ENCODE measurements at places on chromosomes 7 and 10.

DNA sequence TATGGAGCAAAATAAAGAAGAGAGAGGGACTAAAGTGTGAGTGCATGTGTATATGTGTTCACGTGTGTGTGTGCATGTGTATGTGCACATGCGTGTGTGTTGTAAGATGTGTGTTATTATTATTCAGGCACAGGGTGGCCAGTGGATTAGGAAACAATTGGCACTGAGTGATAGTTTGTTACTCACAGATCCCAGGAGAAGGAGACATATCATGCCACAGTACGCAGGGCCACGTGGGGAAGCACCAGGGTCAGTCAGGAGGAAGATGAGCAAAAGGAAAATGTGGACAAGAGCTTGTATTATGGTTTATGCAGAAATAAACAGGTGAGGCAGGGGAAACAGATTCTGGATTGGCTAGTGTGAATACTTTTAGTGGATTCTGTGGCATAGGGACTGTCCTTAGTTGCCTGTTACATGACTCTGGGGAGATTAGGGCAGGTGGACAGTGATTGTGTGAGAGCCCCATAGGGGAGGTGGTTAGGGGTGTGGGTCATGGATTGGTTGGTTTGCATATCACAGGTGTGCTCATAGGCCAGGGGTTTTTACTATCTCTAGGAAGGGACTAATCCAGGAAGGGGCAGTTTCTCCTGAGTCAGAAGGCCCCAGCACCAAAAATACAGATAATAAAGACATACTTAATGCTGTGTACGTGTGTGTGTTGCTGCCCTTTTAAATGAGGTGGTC, 90.0 kb downstream of the PLXDC2 start:
- no peak for DNase-seq

GRCh38 chr10:59817773-59818172, 64.5 kb upstream of the MRLN start:
- no peak for DNase-seq

- DNase-seq: no peak
Observed at GRCh38 chr10:27464993-27465392, 39.1 kb upstream of the RAB18 start.

GRCh38 chr10:113733635-113734034, 17.8 kb upstream of the PLEKHS1 start:
- DNase-seq: no peak

DNA sequence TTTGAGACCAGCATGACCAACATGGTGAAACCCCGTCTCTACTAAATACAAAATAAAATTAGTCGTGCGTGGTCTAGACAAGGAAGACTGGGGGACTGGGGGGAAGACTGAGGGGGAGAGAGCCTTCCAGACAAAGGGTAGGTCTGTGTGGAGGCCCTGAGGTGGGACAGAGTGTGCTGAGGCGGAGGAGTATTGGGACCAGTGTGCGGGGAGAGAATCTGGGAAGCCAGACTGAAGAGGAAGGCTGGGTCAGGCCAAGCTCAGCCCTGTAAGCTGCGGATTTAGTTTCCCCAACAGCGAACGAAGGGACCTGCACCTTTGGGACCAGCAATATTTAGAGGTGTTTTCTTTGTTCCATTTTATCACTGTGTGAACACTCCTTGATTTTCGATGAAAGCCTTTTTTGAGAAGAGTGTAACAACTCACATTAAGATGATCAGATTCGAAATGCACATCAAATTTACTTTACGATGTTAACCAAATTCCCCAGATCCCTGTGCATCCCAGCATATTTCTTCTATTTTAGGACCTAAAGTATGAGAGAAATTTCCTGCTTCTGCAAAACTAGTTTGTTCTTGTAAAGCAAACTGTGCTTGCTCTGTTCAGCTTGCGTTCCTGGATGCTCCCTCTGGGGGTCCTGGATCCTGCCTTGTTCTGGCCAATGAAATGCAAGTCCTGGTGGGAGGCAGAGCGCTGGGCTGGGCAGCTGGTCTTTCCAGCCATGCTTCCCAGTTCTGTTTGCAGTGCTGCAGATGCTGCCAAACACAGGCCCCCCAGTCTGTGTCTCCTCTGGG, 39.4 kb downstream of the PLAU start:
- no peak for DNase-seq

DNA sequence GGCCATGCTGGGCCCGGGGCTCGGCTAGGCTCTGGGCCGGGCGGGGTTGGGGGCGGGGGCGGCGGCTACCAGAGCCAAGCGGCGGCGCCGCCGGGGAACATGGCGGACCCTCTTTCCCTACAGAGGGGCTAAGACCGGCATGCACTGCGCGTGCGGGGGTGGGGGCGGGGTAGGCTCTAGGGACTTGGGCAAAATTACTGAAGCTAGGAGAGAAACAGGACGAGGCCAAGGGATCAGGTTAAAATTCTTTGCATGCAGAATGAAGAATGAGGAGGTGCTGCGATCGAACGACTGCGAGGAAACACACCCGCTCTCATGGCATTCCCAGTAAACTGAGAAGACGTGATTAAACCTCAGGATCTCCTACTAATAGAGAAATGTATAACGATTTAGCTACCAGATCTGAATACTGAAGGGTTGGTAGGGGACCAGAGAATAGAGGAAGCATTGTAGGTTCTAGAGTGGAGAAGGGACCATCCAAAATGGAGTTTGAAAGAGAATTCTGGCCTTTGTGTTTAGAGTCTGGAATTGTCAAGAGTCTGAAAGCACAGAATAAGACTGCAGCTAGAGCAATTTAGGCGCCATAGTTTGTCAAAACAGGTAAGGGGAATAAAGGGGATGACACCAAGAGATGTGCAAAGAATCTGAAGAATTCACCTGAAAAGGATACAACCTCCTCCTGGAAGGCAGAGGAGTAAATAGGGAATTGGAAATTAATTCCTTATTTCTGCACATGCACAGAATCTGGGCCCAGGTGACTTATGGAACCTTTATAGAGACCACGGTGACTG, at the start of gene PPP3CB:
PPP3CB (minus strand) TSS at position 141 of the 791 bp plus-strand sequence; CDS start at position 6, 135 bp downstream.
- peak; percentile 87 for DNase-seq

Data from bronchial epithelial cell (primary cell).